ENCODE measurements at places on chromosomes 16 and 17.

GRCh38 chr16:19245326-19245925, 40.1 kb upstream of the CLEC19A start:
- DNase-seq: peak; percentile 15

DNA sequence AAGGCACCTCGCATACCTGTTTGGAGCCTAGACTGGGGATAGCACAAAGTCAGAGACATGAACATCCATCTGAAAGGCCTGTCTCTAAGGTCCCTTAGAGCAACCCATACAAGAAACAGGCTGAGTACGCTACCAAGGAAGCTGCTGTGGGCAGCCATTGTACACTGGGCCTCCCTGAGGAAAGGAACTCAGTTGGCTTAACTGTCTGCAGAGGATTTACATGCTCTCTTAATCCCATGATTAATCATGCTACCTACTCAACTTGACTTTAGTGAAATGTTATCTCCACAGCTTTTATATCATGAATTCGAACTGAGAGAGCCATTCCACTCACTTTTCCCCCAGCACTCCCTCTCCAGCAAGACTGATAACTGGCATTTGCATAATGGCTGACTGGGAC, 26.0 kb downstream of the PHLPP2 start:
- DNase-seq: no peak

- no peak for DNase-seq
Observed at GRCh38 chr17:64017381-64017980, 3.0 kb downstream of the ICAM2 start.

DNA sequence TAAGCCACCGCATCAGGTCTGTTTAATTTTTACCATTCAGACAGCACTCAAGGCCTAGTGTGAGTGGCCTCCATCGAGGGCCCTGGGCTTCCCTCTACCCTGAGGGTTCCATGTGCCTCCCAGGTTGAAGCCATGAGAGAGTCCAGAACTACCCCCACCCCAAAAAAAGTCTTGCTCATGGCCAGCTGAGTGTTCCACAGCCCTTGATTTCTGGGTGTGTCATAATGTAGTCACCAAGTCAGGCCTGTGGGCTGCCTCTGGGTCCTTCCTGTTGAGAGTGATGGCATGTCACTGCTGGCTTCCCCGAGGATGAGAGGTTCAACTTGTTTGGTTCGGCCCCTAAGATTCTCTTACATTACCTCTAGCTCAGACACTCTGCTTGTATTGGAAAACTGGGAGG, 100.6 kb downstream of the PITPNC1 start:
- no peak for DNase-seq

DNA sequence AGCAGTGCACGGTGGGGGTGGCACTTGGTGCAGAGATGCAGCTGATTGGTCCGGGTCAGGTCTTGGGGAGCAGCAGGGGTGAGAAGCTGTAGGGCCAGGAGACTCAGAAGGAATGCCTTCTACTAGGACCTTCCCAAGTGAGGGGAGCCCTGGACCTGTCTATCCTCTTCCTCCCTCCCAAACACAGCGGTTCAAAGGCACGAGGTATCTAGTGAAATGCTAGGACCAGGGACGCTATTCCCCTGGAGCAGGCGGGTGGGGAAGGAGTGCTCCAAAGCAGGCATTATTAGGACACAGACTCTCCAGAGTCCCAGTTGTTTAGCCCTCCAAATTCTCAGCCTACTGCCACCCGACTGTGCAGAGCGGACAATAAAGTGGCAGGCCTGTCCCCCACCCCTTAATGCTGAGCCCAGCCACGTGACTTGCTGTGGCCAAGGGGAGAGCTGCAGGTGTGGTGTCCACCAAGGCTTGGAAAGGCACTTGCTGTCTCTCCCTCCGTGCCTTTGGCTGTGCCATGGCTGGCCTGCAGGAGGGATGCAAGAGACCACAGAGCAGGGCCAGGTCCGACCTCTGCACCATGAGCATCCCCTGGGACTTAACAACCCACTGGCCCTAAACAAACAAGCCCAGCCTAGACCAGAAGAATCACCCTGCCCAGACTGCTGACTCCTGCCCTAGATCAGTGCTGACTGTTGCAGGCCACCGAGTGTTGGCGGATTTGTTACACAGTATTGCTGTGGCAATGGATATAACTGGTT, 97.2 kb downstream of the TBC1D16 start:
- DNase-seq: no peak

- DNase-seq: no peak
Observed at GRCh38 chr16:54409982-54410381, 123.4 kb upstream of the IRX3 start.

GRCh38 chr17:41507315-41507880, 2.0 kb upstream of the KRT13 start:
- DNase-seq: no peak

DNA sequence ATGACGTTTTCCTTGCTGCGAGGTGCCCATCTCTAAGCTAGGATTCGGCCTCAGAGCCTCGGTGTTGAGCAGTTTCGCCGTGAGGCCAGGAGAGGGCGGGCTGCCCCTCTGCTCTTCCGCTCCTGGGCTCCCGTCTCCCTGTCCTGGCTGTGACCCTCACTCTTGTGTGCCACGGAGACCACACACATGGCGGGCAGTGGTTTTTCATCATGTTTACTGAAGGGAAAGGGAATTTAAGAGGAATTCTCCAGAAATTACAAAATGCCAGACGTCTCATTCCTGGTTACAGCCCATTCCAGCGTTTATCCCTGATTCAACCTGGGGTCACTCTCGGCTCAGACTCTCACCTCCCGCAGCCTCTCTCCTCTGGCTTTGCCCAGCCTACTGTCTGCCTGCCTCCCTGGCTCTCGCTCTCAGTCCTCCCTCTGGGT, 96.8 kb upstream of the ELAC2 start:
- DNase-seq: no peak

DNA sequence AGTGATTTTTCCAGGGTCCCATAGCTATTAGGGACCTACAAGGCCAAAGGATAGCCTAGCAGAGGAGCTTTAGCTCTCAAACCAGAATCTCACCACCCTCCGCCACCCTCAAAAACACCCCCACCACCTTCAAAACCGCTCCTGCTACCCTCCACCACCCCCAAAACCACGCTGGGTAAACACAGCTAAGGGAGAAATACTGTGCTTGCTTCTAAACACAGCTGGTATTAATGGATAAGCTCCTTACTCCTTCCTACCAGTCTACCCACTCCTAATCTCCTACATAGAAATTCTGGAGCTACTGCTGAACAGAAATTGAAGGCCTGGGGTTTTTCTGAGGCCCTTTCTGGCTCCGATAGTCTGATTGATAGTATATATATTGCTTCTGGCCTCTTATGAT, 2.2 kb upstream of the LPCAT2 start:
- DNase-seq: no peak

DNA sequence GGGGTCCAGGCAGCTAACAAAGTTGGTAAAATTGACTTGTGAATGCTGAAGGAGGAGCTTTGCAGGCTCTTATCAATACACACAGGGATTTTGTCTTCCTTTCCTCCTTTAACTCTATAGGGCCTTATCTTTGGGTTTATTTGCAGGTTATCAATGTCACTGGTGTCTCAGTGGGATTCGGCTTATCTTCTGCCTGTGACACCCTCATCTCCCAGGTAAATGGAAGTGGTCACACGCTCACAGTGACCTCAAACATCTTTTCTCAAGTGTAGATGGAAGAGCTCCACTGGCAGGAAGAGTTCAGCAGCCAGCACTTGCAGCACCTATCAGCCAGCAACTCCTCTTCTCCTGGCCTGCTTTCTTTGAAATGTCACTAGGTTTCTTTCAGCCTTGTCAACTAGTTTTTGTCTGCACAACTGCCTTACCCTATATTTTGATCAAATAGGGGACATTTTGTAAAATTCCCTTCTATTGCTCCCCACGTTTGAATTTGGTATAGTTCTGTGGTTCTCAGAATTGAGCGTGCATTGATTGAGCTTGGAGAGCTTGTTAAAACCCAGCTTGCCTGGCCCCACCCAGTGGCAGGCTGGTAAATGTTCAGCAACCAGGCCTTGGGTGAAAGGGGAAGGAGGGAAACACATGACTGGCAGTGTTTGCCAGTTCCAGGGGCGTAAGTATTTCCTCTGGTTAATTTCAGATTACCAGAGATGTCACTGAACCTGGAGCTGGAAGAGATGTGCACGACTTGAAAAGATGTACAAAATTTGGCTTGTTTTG, 12.8 kb downstream of the SLC47A1 start:
- peak; percentile 55 for DNase-seq

DNA sequence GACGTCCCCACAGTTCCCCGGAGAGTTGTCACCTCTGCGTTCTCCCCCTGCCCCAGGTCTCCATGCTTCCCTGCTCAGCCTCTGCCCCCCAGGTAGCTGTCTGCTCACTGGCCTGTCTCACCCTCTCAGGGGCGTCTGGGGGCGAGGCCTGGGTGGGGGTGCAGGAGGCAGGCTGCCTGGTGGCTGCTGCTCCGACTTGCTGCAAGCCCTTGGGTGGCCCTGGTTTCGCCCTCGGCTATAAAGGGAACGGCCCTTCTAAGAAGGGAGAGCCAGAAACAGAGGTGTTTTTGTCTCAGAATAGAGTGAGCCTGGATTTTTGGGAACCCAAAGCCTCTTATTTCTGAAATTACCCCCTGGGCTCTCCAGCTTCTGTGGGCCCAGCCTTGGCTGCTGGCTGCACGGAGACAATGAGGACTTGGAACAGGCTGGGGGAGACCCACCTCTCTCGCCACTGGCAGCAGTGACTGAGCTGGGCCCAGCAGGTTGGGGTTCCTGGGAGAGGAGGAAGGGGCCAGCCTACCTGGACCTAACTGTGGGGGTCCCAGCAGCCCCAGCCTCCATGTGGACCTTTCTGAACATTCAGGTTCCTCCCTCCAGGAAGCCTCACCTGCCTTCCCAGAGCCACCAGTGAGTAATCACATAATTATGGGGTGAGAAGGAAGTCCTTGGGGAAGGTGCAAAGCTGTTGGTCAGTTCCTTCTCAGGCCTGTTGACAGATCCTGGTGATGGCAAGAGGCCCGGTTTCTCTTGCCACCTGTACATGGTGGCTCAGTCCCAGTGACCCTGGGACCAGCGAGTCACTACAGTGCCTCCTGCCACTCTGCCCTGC, 15.5 kb upstream of the SPNS2 start:
- peak; percentile 66 for DNase-seq

DNA sequence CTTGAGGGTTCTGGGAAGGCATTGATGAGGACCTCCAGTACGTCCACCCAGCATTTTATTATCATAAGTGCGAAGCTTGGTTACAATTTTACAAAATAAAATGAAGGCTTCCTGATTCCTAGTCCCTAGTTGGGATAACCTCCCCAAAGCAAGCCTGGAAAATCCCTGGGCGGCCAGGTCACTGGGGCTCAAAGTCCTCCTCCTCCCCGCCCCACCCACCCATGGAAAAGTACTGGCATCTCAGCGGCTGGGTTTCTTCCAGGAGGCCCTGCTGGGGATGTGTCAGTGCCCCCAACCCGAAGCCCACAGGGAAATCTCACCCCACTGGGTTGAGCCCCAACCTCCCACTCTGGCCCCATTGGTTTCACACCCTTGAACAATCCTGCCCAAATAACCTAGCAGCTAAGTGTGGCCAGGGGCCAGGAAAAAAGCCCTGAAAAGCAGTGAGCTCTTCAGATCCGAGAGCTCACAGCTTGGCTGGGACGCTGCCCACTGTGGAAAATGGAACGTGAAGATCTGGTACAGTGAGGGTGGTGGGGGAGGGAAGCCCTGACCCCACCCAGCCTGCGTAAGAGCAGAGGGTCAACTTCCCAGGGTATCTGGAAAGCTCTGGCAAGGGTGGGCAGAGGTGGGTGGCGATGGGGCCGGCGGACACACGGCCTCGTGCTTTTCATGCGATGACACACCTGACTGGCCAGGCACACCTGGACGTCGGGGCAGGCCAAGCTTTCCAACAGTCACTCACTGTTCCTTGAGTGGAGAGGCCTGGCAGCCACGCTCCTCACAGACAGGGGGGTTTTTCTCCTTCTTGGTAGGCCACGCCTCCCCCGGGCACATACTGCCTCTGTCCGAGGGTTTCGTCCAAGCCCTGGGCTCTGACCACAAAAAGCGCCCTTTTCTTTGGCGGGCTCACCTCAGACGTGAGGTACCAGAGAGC, 324.5 kb downstream of the SOX9 start:
- DNase-seq: peak; percentile 77

DNA sequence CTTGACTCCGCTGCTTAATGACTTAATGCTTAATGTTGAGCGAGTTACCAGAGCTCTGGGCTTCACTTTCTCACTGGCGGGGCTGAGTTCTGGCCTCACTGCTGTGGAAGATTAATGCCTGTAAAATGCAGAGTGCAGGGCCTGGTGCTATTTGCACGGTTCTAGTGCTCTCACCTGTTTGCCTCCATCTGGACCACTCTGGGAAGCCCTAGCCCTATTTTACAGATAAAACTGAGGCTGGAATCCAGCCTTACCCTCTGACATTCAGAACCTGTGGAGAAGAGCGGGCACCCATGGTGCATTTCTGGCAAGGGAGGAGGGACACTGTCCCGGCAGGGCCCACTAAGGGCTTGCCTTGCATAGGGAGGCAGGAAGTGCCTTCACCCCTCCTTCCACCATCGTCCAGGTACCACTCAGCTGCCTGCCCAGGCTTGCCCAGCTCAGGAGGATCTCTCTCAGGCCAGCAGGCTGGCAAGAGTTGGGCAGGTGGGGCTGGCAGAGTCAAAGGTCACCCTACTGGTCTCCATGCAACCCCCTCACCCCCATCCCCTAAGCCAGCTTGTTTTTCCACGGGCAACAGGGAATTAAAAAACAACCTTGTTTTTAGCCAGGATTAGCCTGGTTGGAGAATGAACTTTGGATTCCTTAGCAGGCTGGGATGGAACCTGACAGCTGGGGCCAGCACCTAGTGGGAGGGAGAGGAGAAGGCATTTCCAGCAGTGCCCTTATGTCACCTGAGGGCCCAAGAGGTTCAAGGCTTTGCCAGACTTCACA, 4.1 kb upstream of the UBALD1 start:
- no peak for DNase-seq

- peak; percentile 6 for DNase-seq
Observed at GRCh38 chr17:16917671-16918394, 54.1 kb downstream of the TNFRSF13B start.

DNA sequence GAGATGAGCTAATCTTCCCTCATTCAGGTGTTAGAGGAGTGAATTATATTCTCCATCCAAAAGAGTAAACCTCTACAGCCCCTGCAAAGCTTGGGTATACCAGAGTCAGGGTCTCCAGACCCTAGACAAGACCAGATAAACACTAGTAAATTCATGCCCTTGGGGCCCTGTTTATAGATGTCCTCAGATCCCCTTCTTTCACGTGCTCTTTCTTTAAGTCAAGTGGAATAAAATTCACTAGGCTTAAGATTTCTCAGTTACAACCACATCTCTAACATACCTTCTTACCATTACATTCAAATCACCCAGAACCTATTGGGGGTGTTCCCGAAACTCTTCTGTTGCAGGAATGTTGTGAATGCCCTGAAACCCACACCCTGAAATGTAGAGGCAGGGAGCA, 2.2 kb upstream of the C17orf58 start:
- DNase-seq: no peak

- DNase-seq: no peak
Observed at GRCh38 chr16:411576-412265, 10.0 kb downstream of the DECR2 start.

Measured in transverse colon (tissue), 4 donors.